ENCODE measurements at places on chromosomes 12 and 14.

GRCh38 chr14:102691763-102692162, 85.5 kb upstream of the TRAF3 start:
- no peak for DNase-seq

DNA sequence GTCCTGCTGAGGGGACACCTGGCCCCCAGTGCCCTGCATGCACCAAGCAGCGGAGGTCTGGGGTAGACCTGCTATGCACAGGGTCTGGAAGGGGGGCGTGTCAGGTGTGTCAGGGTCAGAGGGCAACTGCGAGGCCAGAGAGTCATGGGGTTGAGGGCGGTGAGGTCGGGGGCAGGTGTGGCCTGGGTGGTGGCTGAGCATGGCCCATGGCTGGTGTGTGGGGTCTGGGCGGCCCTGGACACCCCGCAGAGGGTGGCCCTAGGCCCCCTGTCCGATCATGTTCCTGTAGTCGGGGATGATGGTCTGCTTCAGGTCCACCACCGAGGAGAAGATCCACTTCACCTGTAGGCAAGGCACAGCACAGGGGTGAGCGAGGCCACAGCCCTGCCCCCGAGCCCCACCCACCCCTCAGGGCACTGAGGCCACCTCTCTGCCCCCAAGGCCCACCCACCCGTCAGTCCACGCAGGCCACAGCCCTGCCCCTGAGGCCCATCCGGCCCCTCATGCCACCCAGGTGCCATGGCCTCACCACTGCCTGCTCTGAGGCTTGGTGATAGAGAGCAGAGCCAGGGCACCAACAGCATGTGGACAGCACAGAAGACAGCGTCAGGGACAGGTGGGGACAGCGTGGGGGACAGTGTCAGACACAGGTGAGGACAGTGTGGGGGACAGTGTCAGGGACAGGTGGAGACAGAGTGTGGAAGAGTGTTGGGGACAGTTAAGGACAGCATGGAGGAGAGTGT, 211.3 kb downstream of the TMEM121 start:
- DNase-seq = no peak

- DNase-seq = no peak
Observed at GRCh38 chr12:78419513-78419912, 445.1 kb upstream of the SYT1 start.

DNA sequence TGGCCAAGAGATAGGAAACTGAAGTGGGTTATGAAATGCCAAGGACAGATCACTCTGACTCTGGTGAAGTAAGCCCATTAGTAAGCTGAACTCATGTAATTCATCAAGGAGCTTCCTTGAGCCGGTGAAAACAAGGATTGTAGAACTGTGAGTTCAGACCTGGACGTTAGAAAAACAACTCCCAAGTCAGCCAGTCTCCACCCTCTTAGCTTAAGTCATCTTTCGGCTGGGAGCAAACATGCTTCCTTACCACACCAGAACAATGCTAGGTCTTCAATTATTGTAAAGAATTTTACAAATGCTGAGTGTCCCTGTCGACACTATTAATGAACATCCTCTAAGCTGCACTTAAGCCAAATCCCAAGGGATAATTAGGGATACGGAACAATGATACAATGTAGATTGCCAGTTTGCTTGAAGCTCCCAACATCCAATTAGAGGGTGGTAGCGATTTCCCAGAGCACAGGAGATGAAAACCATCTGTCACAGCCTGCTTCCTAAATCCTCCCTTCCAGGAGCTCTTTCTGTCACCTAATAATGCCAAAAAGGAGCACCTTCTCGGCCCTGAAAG, 45.7 kb upstream of the VASH1 start:
- peak; percentile 39 for DNase-seq

GRCh38 chr14:84969501-84969900, 560.4 kb upstream of the FLRT2 start:
- DNase-seq = no peak

DNA sequence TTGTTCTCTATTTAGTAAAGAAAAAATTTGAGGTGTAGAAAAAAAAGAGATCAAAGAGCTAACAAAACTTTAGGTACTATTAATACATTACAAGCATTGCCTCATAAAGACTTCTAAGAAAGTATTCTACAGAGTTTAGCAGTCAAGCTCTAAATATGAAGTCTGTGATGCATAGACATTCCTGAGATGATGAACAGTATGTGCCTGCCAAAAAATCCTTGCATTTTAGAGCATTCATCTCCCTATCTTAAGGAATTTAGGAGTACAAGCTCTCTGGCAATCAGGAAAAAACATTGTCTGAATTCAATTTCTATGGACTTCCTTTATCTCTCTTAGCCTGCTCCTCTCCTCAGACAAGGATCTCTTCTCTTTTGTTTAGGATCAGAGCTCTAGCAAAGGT, 202.6 kb upstream of the LRFN5 start:
- DNase-seq = no peak

GRCh38 chr14:23167116-23167847, 16.2 kb downstream of the SLC7A8 start:
- no peak for DNase-seq

DNA sequence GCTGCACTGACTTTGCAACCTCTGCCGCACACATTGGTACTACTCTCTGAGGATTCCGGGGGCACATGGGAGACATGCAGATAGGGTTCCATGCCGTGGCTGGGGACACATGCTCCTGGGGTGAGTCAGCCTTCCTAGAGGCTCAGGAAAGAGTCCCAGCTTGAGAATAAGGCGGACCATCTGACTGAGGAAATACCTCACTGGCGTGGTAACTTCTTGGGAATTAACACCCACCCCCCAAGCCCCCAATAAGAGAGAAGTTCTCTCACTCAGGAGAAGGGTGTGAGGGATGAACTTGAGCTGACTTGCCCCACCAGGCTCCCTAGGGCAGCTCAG, 23.2 kb downstream of the PLXNC1 start:
- DNase-seq = no peak

GRCh38 chr12:6612652-6613014, 5.5 kb upstream of the CHD4 start:
- no peak for DNase-seq

- DNase-seq = no peak
Observed at GRCh38 chr14:104549536-104550339, 29.8 kb upstream of the C14orf180 start.

- DNase-seq = no peak
Observed at GRCh38 chr12:29634057-29634456, 136.6 kb upstream of the OVCH1 start.

GRCh38 chr12:39813776-39814175, 194.2 kb upstream of the ABCD2 start:
- no peak for DNase-seq

DNA sequence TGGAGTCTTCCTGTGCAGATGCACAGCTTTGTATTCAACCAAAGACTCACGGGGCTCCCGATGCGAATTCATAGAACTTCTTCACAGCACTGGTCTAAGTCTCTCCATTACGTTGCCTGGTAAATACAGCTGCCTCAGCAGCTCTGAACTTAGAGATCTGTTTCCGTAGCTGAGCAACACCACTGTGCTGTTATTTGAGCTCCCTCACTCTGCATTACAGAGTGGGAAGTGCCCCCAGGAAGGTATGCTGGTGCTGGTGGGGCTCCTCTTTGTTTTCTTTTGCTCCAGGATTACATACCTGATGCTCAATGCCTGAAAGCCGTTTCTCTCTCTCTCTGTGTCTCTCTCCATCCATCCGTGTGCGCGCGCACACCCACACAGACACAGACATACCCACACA, 227.5 kb upstream of the RMST start:
- DNase-seq = no peak

DNA sequence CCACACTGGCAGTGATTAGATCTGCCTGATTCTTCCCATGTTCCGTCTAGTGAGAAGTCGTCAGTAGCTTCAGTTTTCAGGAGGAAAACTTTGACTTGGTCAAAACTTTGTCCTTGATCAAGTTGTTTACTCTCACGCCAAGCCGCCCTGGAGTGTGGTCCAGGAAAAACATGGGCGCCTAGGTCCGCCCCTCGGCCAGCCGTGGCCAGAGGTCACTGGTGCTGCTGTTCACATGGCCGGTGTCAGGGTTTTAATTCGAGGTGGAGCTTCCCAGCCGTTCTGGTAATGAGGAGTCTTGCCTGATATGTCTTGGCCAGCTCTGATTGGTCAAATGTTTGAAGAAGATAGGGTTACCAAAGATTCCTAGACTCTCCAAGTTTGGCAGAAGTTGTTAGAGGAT, 71.5 kb downstream of the PPP2R5C start:
- no peak for DNase-seq

GRCh38 chr12:31317471-31318395, 8.2 kb downstream of the SINHCAF start:
- no peak for DNase-seq

DNA sequence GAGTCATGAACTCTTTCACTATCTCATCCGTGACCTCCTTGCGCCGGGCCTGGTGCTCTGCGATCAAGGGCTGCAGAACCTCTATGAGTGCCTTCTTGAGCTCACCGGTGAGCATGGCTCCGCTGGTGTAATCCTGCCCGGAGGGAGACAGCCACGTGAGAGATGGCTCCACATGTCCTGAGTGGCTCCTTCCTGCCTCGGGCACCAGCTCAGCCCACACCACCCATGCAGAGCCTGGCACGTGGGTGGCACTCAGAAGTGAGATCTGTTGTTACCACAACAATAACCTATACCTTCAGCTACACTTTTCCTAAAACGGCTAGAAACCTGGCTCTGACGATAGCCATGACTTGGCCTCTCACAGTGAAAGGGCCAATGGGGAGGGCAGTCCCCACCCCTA, 11.8 kb downstream of the SLC25A47 start:
- DNase-seq = no peak

- DNase-seq = no peak
Observed at GRCh38 chr12:11717519-11717961, 68.1 kb downstream of the ETV6 start.

DNA sequence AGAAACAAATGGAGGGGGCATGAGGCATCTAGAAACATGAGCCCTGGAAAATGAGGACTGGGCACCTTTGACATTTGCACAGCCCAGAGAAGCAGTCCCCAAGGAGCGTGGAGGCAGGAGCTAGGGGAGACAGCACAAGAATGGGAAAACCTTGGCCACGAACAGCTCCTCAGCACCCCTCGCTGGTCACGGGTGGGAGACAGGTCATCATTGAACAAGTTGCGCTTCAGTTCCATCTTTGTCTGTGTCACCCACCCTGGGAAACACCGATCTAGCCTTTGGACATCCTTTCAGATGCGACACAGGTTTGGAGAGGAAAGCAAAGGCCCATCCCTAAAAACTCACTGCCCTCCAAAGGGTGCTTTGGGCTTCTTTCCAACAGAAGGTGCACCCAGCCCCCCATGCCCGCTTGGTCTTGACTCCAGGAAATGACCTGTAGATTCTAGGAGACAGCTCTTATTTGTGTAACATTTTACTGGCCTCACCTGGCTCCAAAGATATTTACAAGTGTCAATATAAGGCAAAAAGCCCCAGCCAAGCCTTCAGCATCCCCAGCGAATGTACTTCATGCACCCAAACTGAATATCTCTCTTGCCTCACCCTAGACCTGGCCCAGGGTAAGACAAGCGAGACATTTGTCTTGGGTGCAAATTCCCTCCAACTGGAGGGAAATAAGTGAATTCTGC, 28.8 kb upstream of the CLMN start:
- DNase-seq = no peak

GRCh38 chr14:99230208-99231151, 41.5 kb downstream of the BCL11B start:
- no peak for DNase-seq

- DNase-seq = no peak
Observed at GRCh38 chr14:101556566-101557320, 4.6 kb upstream of the DIO3 start.

- no peak for DNase-seq
Observed at GRCh38 chr12:43277651-43278540, 274.1 kb downstream of the ADAMTS20 start.

DNA sequence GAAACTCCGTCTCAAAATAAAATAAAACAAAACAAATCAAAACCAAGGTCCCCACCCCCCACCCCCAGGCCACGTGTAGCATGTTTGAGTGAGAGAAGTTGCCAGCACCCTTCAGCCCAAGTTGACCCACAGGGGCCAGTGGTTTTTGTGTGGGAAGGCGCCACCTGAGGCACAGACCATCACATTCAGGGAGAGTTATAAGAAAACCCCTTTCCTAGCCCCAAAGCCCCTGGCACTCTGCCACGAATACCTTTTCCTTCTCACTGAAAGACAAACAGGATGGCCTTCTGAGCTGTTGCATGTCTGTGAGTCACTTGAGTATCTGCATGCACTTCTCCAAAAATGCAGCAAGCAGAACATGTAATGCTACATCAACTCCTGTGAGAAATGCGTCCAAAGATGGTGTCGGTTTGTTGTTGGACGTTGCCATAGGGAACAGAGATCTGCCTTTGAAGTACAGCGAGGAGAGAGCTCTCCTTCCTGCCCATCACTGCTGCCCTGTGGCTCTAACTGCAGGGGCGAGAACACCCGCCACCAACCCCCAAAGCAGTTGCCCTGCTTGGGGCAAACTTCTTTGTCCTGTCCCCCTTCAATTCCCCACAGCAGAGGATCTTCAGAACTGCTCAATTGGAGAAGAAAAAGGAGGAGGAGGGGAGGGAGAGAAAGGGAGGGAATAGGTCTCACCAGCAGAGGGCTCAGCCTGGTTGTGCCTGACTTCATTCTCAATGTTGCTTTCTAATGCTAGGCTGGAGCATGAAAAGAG, 2.7 kb upstream of the TRAF3 start:
- peak; percentile 47 for DNase-seq

DNA sequence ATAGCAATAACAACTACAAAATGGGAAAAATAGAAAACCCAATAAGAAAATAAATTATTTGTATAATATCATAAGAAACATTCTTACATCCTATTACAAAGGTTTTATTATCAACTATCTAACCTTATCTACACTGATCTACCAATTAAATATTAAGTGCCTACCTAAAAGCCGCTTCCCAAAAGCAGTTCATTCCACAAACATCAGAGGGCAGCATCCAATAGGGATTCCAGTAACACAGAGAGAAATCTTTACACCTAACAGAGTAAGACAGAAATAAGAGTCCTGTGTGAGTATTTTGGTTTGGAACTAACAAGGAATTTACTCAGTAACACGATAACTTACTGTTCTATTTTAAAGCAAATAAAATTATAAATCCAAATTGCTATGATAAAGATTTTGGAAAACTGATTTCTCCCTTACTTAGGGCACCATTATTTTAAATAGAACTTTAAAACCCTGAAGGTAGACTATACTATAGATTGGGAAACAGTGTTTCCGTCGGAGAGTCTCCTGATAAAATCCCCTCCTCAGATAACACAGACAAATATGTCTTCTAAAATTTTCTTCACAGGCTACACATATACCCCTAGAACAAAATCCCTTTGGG, 15.0 kb downstream of the GXYLT1 start:
- peak; percentile 72 for DNase-seq

DNA sequence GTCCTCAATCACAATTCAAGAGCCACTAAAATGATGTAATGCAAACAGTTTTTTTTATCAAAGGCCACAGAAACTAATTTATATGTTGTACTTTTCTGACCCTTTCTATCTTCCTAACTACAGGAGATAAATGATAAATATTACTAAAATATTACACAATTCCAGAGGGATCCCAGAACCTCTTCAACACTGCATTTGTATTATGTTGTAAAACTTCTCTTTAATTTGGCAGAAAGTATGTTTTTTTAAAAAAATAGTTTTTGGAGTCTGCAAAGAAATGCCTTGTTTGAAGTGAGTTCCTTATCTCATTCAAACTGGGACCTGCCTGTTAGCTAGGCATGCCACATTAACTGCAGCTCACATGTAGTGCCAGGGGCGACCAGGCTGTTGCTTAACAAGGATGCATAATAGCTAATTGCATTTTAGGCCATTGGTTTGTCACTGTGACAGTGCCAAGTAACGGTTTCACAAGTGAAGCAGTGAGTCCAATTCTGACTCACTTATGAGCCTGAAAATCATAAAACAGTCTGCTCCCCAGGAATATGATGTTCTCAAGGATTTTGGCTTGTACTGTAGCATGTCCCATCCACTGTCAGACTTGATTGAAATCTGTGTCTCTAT, 266.9 kb downstream of the KTN1 start:
- no peak for DNase-seq
